Fibroblast of upper back skin (primary cell): ENCODE measurements at places on chromosomes 7 and 10.

- no peak for DNase-seq
Measured at GRCh38 chr10:101453318-101453717, 99.4 kb downstream of the BTRC start.

GRCh38 chr10:91907914-91908336, 1.4 kb downstream of the FGFBP3 start:
- DNase-seq, result no peak

GRCh38 chr7:39700932-39701331, 77.6 kb downstream of the RALA start:
- no peak for DNase-seq

GRCh38 chr7:29247963-29248236, 53.3 kb downstream of the CHN2 start:
- DNase-seq, result no peak
